ENCODE measurements at places on chromosomes 1 and 21. TPM values are rescaled to one million over a fixed set of nuclear protein-coding genes. Genes with fewer than 3 reads are reported as not detected.

ATP6V1G3 gene
- total RNA-seq = not detected

SLAMF6 gene
- total RNA-seq = not detected

GRCh38 chr1:55331351-55331750, 116.2 kb upstream of the USP24 start:
- no peak for DNase-seq

DNA sequence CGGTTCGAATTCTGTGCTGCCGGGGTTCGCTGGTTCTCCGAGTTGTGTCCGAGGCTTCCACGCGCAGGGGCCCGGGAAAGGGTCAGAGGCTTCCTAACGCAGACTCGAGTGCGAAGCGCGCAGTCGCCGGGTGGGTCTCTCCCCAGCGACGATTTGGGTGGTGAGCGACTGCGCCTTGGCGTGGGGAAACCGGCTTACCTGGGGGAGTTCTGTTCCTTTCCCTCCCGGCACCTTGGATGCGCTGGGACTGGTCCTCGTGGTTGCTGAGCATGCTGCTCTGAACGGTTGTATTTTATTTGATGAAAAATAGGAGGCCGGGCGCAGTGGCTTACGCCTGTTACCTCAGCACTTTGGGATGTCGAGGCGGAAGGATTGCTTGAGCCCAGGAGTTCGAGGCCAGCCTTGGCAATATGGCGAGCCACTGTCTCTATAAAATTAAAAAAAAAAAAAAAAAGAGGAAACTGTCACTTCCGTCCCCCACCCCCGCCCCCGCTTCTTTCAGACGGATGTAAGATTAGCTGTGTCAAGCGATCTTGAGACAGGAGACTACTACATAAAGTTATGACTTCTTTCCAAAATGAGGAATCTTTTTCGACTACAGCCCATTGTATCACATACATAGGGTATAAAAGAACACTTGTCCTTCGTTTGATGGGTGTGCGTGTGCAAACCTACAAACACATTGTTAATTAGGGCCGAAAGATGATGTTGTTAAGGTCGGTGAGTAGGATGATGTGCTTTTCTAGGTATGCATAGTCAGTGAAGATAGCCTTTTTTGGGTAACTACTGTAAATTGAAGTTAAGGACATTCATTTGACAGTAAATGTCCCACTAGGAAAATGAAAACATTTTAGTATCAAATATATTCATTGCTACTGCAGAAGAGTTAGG, at the start of gene CCDC18:
TSS of gene CCDC18 (plus strand) at position 2 of the 891 bp plus-strand sequence. CDS start 2,638 bp downstream, outside the sequence.
- DNase-seq = peak; percentile 6

DNA sequence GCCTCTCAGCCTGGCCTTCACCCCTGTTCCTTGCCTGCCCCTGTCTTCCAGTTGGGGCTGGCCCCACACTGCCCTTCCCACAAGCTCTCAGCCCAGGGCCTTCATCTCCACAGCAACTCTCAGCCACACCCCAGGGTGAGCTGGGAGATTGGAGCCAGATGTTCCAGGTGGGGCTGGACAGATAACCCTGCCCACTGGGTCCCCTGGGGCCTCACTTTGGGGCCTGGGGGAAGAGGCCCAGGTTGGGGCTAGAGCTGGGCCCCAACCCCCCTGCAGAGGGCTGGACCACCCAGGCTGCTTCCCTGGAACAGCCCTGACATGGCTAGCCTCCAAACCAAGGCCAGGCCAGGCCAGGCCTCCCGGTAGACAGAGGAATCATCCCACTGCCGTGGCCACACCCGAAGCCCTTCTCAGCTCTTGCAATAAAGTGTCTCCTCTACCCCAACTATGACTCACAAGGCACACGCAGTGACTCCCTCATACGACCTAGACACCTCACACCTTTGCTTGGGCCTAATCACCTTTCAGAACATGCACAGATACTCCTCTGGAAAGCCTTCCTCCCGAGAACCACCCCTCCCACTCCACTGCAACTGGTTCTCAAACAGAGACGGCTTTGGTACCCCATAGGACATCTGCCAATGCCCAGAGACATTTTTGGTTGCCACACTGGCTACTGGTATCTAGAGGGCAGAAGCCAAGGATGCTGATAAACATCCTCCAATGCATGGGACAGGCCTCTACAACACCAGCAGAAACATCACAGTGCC, 22.2 kb downstream of the SLC2A1 start:
- DNase-seq = peak; percentile 98

NOS1AP gene
- total RNA-seq = 0.17 TPM
